Upper lobe of left lung (tissue), 6 donors: ENCODE measurements at places on chromosomes 11 and 22. TPM values are rescaled to one million over a fixed set of nuclear protein-coding genes. Genes with fewer than 3 reads are reported as not detected.

GRCh38 chr11:85541683-85542082 lies 85.5 kb downstream of the DLG2 start:
- DNase-seq: no peak
- peaks cover 3% of the 10 kb centered on the region for H3K36me3 ChIP-seq
- no peaks in the 10 kb centered on the region for H3K27me3 ChIP-seq
- H3K27ac ChIP-seq: no peak overlapping the region
- H3K4me1 ChIP-seq: no peaks in the 10 kb centered on the region

GRCh38 chr22:20213833-20214708 lies 54.0 kb downstream of the RTN4R start:
- no peak overlapping the region for H3K4me3 ChIP-seq
- peaks cover 23% of the 10 kb centered on the region for H3K4me1 ChIP-seq
- H3K36me3 ChIP-seq: no peaks in the 10 kb centered on the region
- DNase-seq: peak; percentile 81

DNA sequence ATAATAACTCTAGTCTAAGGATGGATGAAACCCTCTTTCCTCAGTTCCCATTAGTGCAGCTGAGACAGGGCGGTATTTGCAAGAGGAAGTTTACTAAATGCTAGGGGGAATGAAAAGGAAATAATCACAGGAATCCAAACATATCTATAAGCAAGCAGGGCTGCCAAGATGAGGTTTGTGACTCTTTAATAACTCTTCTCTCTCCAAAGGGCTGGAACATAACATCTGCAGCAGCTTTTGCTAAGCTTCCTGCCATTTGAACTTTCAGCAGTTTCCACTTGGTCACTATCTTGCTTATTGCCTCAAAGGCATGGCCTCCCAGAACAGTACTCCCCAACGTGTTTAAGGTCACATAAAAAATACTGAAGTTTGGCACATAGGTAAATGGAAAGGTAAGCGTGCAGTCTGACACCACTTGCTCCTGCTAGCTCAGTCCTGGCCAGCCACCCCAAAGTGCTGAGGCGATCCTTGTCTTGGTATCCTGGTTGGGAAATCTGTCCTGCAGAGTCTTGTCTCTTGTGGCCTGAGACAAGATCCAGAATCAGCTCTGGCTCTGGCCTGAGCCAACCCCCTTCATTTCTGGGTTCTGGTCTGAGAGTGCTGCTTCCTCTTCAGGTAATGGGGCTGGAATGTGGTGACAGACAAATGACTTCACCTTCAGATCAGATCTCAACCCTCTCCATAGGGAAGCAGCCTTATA lies 81.8 kb downstream of the KCNC1 start:
- H3K4me3 ChIP-seq: no peak overlapping the region
- H3K27me3 ChIP-seq: no peaks in the 10 kb centered on the region
- H3K4me1 ChIP-seq: no peaks in the 10 kb centered on the region

DNA sequence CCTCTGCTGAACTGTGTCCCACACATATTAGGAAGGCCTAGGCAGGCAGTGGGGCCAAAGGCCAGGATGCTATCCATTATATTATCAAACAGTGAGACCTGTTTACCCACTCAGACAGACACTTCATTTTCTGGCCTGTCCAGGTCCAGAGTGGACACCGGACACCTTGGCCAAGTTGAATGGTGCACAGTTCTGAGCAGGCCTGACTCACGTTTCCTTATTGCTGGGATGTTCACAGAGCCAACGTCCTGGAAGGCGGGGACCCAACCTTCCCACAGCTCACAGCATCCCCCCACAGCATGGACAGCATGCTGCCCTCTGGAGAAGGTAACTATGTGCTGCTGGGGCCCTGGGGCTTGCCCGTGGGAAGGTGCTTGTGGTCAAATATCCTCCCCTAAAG lies 86.6 kb downstream of the BTBD10 start:
- no peak overlapping the region for H3K4me3 ChIP-seq
- peaks cover 3% of the 10 kb centered on the region for H3K4me1 ChIP-seq
- peaks cover 57% of the 10 kb centered on the region for H3K36me3 ChIP-seq
- no peaks in the 10 kb centered on the region for H3K27me3 ChIP-seq
- DNase-seq: no peak
- no peak overlapping the region for H3K27ac ChIP-seq

The SPATA19 gene
- total RNA-seq: not detected
